ENCODE measurements at places on chromosomes 12 and 14.

DNA sequence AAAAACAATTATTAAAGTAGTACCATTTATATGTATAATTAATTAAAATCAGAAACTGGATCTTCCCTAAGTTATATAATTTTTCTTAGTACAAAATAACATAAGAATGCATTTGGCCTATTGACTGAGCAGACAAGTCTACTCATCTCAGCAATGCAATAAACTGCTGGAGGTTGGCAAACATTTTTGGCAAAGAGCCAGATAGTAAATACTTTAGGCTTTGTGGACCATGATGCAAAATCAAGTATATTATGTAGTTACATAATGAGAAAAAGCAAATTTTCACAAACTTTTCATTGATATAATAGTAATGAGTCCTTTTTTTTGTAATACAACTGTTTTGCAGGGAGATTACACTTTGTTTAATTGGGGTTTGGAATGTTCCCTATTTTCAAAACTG, 30.9 kb downstream of the ERGIC2 start:
- DNase-seq: no peak

GRCh38 chr12:120089105-120089504, 27.4 kb downstream of the RAB35 start:
- DNase-seq: no peak

- no peak for DNase-seq
Measured at GRCh38 chr14:95193081-95193480, 35.8 kb upstream of the DICER1 start.

DNA sequence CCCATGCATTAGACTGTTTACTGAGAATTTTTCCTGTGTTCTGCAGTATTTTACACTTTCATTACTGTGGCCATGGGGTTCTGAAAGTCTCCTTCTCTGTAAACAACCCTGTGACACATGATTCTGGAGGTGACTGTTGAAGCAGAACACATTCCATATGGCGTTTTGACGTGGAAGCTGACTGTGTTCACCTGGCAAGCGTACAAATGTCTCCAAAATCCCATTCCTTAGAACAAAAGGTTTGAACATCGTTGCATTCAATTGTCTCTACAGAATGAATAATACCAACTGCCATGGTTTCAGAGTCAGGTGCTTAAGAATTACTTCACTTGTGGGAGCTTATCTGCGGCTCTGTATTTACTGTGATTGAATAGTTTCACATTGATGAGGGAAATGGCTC, 485.6 kb upstream of the TMEM132C start:
- DNase-seq: no peak

GRCh38 chr12:32567296-32567674, 111.8 kb upstream of the DNM1L start:
- no peak for DNase-seq

DNA sequence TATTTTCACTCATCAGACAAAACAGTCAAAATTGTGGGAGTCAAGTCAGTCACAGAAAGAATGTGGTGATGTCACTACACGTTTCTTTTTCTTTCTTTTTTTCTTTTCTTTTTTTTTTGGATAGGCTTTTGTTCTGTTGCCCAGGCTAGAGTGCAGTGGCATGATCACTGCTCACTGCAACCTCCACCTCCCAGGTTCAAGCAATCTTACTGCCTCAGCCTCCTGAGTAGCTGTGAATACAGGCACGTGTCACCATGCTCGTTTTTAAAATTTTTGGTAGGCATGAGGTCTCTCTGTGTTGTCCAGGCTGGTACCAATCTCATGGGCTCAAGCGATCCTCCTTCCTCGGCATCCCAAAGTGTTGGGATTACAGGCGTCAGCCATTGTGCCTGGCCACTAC, 2.3 kb downstream of the CLECL1 start:
- DNase-seq: no peak

- peak; percentile 87 for DNase-seq
Measured at GRCh38 chr12:121443193-121443870, 43.4 kb downstream of the RNF34 start.

- DNase-seq: no peak
Measured at GRCh38 chr14:59069163-59069854, 119.2 kb upstream of the DAAM1 start.

- DNase-seq: no peak
Measured at GRCh38 chr12:116337312-116337711, 59.8 kb upstream of the MED13L start.

GRCh38 chr14:96583569-96584041, 81.4 kb downstream of the PAPOLA start:
- no peak for DNase-seq

DNA sequence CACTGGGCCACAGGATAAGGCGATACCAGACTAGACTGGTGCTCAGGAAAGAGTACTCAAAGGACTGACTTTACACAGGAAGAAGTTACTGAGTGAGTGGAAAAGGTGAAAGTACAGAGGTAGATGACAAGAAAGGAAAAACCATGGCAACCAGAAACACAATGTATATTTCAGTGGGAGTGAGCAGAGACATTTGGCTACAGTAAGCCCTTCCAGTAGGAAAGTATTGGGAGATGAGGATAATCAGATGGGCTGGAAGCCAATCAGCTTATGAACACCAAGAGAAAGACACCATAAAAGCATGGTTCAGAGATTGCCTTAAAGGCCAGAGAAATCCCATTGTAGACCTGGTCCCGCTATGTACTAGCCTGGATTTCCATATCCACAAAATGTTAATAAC, 51.6 kb downstream of the TMTC1 start:
- DNase-seq: no peak

GRCh38 chr12:122834104-122834920, 945 bp upstream of the HIP1R start:
- peak; percentile 64 for DNase-seq

DNA sequence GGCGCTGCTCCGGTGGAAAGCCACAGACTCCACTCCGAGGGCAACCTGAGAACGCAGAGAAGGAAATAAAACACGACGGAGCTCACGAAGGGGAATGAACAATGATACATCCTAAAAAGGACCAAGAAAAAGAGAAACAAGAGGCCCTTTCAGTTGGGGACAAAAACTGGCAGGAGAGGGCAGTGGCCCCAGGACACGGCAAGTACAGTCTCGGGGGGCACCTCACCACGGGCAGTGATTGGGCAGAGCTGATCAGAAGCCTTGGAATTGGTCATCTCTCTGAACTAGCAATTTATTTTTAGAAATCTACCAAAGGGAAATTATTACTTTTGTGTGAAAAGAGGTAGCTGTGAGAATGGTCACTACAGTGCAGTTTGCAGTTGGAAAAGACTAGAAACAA, 27.9 kb downstream of the CCDC92 start:
- DNase-seq: no peak

- no peak for DNase-seq
Measured at GRCh38 chr12:72338437-72338836, 66.3 kb downstream of the TRHDE start.

DNA sequence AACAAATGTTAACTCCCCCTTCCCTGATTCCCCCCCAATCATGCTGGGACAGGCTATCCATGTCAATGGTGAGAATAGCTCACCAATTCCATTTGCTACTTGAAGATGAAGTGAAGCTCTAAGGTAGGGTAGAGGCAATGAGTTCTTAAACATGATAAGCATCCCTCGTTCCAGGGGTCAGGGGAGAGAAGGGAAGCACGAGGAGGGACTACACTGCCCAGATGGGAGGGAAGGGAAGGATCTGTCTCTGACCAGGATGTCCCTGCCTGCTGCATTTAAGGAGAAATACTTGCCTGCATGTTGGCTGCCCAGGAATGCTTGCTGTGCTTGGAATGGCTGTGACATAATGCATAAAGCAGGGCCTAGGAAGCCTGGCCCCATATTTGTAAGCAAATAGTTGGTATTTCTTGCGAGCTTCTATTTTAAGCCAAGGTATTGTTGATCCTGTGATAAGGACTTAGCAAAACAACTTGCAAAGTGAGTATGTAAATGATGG, 155.1 kb downstream of the CEP83 start:
- no peak for DNase-seq

Data from ovary (tissue), 10 donors.